Amniotic stem cell (primary cell): ENCODE measurements at places on chromosomes 1 and 21.
A peak's percentile ranks its signal among the peaks of the same experiment; 100 is the strongest.

- DNase-seq = no peak
Observed at GRCh38 chr1:30422251-30422650, 301.1 kb downstream of the MATN1 start.

DNA sequence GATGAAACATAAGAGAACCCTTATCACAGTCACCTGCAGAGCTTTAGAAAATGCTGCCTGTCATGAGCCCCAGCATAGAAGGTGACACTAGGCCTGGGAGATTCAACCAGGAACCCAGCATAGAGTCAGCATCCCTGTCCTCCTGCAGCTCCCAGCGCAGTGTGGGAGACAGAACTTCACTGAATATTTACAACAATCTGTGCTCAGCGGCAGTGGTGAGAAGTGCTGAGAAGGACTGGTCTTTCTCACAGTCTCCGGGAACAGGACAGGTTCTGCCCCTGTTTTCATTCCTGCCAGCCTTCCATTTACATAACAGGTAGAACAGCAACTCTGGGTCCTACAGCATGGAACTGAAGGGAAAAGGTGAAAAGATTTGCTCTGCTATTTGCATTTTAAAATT, 83.5 kb upstream of the GADD45A start:
- no peak for DNase-seq

DNA sequence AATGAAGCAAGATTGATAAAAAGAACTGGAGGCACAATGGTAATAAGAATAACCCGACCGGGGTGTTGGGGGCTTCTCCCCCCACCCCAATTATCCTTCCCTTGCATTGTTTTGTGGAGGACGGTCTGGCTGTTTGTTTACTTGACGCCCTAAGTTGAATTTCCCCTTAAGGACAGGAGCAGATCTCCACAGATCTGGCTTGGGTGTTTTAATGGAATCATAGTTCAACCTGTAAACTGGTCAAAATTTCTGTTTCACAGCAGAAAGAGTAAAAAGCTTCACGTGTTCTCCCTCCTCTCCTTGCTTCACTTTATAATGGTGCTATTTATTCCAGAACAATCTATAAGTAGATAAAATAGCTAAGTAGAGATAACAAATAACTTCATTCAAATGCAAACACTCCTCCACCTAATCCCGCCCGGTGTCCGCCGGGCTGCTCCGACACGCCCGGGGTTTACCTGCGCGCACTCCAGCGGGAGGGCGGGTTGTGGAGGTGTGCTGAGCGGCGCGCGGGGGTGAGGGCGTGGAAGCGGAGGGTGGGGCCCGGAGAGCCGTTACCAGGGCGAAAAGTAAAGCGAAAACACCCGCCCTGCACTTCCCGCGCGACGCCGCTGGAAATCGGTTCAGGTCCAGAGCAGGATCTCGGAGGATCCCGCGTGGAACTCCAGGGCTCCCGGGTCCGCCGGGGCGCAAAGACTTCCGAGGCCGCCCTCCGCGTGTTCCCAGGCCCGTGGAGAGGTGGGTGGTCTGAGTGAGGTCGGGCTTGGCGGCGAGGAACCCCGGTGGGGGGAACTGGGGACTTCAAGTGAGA, 2.0 kb upstream of the ATF3 start:
- DNase-seq = no peak

DNA sequence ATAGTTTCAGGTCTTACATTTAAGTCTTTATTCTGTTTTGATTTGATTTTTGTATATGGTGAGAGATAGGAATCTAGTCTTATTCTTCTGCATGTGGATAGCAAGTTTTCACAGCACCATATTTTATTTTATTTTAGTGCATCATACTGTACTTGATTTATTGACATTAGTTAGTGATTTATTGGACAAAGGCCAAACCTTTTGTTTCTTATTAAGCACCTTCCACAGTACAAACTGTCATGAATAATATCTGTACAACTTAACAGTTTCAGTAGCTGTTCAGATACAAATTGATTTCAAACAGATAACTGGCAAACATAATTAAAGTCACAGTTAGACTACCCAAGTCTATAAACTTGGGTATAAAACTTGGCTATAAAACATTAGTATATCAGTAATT, 15.8 kb downstream of the CD1D start:
- DNase-seq = no peak

GRCh38 chr1:52139817-52140540, 1.9 kb upstream of the ZFYVE9 start:
- no peak for DNase-seq

DNA sequence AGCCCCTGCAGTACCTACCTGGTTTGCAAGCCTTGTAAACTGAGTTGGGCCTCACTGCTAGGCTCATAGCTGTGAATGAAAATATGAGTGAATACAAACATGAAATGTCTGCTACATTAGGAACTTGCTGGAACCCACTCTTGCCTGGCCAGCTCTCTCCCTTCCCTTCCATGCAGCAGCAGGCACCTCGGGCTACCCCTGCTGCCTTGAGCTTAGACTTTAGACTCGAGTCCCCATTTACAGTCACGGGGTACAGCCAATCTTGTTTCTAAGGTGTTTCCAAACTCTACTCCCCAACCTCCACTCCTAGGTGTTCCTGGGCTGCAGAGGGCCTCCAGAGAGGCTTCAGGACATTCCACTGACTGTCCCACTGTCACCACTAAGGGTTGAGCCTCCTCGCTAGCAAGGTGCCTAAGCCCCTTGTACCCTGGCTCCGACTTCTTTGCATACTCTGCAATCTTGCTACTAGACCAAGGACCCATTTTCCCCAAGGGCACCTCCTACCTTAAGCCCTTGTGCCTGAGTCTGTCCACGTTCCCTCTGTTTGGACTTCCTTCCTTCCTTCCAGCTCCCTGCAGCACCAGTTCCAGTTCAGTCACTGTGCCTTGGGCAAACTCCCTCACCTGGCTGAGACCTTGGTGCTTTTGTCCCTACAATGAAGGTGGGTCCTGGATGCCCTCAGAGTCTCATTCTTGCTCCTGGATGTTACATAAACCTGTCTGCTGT, 36.9 kb downstream of the CDK18 start:
- no peak for DNase-seq

DNA sequence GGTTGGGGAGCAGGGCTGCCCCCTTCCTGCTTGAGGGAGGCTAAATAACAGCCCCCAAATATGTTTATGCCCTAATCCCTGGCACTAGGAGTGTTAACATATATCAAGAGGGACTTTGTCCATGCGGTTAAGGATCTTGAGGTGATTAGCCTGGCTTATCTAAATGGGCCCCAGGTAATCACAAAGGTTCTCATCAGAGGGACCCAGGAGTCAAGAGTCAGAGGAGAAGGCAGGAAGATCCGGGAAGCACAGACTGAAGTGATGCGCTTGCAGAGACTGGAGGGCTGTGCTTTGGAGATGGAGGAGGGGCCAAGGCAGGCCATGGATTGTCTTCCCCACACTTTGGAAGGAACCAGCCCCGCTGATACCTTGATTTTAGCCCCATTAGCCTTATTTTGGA, 86.4 kb downstream of the IER5 start:
- no peak for DNase-seq

GRCh38 chr1:31422505-31423319, 9.7 kb downstream of the SERINC2 start:
- DNase-seq = peak; percentile 71

GRCh38 chr1:175172503-175172902, 20.1 kb downstream of the KIAA0040 start:
- DNase-seq = no peak

DNA sequence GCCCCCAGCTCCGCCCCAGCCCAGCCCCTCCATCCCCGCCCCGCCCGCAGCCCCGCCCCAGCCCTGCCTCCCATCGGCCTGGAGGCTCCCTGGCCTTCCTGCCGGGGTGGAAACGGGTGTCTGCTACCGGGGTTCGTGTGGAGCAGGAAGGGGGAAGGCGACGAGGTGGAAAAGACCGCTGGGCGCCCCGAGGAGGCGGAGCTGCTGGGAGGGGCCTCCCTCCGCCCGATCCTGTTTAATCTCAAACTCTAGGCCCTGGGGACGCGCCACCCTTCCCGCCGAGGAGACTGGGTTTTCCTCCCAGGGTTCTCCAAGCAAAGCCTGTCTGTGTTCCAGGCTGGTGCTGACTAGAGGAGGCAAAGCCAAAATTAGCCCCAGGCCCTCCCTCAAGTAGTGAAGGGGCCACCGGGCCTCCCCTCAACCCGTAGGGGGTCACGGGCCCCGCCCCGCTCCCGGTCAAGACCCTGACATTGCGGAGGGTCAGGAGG, 16.2 kb upstream of the TTLL10 start:
- peak; percentile 30 for DNase-seq

DNA sequence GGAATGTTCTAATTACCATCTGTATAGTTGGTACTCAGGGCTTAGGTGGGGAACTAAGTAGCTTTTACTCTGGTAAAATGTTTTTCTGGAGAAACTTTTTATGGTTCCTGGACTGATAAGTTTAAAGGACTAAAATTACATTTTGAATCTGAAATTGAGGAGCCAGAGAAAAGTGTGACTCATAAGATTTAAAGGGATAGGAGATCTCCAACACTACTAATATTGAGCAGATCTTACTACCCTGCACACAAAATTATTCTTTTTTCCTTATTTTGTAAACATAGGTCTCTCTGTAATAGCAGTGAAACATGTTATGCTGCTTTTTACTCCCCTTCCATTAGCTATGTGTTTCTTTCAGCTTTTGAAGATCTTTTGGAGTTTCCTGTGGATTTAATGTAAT, 32.5 kb downstream of the MTF2 start:
- DNase-seq = no peak

- DNase-seq = no peak
Observed at GRCh38 chr1:229892515-229893117, 174.4 kb upstream of the GALNT2 start.

DNA sequence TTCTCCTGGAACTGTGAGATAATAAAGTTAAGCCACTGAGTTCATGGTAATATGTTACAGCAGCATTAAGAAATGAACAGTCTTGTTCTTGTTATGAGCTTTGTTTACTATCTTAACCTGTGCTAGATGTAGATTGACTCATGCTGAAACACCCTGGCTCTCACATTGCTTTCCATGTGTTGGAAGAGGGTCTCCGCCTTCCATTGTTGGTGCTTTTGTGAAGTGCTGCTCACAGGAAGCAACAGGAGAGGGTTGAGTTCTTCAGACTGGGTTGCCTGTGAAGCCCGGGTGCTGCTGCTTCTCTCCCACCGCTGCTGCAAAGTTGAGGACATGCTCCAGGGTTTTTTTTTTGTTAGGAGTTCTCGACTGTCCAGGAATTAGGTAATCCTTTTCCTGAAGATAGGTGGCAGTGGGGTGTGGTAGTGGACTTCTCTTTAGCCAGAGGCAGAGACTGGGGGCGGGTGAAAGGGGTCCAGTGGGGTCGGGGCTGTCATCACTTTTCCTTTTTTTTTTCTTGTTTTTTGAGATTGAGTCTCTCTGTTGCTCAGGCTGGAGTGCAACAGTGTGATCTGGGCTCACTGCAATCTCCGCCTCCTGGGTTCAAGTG, 28.7 kb upstream of the HMGN1 start:
- no peak for DNase-seq
